C1 segment of cervical spinal cord (tissue), 14 donors: ENCODE measurements at places on chromosomes 6 and 20.

DNA sequence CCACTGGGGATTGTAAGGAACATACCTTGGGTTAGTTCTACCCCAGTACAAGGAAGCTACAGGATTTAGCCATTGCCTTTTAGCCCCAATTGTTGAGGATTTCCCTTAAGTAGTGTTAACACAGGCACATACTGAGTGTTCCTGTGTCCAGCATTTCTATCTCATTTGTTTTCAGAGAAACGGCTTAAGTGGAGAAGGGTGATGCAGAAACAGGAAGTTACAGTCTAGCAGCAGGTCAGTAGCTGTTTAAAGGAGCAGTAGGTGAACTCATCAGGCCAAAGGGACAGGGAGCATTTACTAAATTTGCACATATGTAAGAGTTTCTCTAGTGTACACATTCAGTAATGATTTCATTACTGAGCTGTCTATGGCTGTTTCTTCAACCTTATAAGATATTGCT lies 644.2 kb upstream of the GJE1 start:
- no peak for DNase-seq

GRCh38 chr20:47870475-47870874 lies 85.2 kb upstream of the SULF2 start:
- DNase-seq: no peak

- no peak for DNase-seq
These were observed 141.8 kb downstream of the SIM1 start for GRCh38 chr6:100322886-100323285.

DNA sequence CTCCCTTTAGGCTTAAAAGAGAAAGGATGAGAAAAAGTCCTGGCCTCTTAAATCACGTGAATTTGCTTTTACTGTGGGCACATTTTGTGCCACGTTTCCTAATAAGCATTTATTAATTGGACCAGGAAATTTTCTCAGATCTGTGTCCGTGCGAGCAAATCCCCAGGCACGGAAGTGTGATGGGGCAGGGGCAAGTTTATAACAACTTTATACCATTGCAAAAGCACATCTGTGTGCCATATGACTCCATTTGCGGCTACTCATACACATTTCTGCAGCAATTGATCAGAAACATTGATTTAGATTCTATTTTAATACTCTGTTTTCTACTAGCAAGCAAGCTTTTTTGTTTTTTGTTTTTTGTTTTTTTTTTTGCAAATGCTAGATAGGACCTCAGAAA lies 373.2 kb downstream of the TAF4 start:
- no peak for DNase-seq

DNA sequence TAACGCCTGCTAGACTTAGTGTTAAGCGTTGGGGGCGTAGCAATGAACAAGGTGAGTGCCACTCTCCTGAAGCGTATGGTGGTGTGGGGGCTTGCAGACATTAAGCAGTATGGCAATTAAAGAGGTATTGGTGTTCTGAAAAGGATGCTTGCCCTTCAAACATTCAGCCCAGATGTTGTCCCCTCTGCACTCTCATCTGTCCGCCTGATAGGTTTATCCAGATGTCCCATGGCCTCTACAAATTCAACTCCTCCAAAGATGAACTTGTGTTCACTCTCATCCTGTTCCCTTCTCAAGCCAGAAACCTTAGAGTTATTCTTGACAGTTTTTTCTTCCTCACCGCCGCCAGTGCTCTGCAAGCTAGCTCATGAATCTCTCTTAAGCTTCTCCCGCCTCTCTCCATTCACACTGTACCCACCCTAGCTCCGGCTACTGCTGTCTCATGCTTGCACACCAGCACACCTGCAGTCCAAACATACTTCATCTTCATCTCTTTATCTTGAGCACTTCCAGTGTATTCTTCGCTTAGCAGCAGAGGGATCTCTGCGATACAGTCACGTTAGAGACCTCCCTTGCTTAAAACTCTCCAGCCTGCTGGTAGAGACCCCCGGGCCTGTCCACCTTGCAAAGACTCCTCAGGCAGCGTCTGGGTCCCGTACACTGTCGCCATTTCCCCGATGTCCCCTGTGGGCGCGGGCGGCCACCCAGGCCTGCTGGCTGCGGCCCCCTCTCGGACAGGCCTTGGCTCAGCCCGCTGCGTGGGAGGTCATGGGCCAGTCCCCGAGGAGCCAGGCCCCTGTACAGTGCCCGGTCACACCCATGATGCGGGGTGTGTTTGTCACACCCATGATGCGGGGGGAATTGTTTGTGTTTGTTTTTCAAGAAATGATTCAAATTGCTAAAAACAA lies 962 bp downstream of the DDX27 start:
- no peak for DNase-seq

- no peak for DNase-seq
These were observed 127.2 kb downstream of the MTHFD1L start for GRCh38 chr6:150992703-150993102.

GRCh38 chr6:159758031-159759001 lies 3.5 kb upstream of the ACAT2 start:
- no peak for DNase-seq

- peak; percentile 84 for DNase-seq
These were observed 22.2 kb downstream of the TFEB start for GRCh38 chr6:41713159-41713649.

- DNase-seq: no peak
These were observed 30.2 kb downstream of the INSM1 start for GRCh38 chr20:20398123-20398522.

GRCh38 chr20:362271-363254 lies 15.7 kb downstream of the NRSN2 start:
- peak; percentile 33 for DNase-seq

DNA sequence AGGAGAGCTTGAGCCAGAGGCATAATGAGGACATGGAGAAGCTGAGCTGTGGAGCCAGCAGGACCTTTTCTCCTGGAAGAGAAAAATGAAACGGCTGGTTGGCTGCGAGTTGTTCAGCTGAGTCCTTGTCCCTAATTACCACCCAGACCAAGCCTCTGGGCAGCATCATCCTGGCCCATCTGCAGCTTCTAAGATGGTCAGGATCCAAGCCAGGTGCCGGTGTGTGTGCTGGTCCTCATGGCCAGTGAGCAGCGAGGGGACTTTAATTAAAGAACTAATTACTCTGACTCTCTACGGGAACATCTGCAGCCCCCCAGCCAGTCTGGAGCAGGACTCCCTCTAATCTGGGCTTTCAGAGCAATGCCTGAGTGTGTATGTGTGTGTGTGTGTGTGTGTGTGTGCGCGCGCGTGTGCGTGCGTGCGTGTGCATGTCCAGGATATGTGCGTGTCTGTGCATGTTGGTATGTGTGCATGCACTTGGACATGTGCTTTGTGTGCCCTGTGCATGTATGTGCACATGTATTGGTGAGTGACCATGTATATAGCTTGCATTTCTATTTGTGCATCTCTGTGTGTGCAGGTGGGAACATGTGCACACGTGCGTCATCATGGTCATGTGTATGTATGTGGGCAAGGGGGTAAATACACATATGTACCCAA lies 173.9 kb downstream of the DHX35 start:
- no peak for DNase-seq

DNA sequence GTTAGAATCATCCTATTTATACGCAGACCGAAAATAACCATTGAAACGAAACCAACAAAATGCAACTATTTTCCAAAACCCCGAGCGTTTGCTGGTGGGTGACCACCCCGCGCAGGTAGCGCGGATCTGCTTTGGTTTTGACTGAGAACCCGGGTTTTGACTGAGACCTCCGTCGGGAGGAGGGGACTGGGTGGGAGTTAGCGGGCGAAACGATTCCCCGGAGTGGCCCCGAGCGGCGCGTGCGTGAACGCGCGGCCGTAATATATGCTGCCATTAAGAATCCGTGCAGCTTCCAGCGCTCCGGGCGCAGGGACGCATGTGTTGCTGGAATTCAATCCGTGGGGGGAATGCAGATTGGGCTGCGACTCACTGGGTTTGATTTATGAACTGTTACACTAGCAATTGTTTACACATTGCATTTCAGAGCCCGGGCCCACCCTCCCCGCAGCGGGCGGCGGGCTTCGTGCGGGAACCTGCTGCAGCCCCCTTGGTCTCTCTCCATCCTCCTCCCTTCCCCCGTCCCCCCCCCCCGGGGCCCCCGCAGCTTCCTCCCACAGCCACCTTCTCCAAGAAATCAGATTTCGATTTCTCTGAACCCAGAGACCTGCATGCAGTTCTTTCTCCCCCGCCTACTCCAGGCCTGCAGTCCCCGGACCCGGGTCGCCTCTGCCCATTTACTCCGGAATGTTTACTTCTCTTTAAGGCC lies 9.9 kb downstream of the NRN1 start:
- no peak for DNase-seq

DNA sequence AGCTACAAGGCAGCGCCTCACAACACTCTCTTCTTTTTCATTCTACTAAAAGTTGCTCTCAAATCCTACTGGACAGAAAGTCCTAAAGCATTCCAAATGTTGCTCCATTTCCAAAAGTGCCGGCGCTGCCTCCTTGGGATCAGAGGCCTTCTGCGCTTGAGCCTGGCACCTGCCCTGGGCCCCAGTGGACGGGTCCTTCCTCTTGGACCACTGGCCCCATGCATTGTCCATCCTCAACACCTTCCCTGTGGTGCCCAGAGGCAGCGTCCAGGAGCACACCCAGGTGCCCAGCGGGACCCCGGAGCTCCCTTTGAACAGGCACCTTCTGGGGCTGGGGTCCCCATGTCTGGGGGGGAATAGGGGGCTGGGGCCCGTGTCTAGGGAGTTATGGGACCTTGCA lies 205.2 kb downstream of the ERMARD start:
- DNase-seq: no peak

DNA sequence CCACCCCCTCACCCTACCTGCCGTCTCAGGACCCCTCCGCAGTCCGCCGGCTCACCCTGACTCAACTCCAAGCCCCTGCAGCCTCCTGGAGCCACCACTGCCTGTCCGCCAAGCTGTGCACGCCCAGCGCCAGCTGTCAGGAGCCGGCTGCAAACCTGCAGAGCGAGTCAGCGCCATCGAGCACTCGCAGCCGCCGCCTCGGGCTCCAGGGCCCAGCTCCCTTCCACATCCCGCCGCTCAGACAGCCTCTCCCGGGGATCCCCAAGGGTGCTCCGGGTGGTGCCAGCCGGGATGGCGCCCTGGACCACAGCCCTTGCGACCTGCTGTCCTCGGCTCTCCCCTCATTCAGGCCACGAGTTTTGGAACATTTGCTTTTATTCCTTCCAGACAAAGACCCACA lies 4.3 kb downstream of the TNNC2 start:
- DNase-seq: no peak

- no peak for DNase-seq
These were observed 33.1 kb upstream of the ASF1A start for GRCh38 chr6:118860880-118861279.

DNA sequence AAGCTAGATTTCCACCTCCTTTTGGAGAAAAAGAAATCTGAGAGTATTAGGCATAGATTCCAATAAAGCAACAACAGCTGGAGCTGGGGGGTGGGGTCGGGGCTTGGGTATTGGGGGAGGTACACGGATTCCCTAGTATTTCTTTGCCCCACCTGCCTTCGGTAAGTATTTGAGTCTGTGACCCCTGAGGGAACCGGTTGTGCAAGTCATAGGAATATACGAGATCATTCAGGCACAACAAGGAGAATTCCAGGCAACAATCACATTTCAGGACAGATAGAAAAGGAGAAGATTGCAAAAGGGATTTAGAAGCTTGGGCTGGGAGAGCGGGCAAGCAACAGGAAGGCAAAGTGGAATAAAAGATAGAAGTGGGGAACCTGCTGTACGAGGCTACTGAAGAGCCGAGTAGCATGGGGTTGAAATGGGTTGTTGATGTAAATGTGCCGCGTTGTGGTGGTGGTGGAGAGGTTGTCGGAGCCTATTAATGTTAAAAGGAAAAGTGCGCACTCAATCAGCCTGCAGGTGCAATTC lies 148.9 kb downstream of the BCAS1 start:
- DNase-seq: no peak

DNA sequence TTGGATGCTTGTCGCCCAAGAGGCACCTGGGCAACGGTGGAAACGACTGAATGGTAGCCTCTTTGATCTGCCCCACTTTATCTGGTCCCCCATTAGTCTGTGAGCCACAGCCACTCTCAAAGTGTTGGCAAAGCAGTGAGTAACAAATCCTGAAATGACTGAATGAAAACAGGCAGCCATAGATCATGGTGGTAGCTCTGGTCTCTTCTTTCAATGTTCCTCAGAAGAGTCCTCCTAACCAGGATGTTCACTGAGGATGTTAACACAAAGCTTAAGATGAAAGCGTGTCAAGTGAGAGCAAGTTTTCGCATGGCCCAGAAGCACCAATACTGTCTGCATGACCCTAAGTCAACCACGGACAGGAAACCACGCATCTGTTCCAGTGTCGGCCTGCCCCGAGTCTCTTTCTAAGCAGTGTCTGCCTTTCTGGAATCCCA lies 107.3 kb downstream of the IRF4 start:
- DNase-seq: no peak

GRCh38 chr20:59958123-59958522 lies at the start of gene CDH26:
TSS of gene CDH26 (plus strand) at chr20:59958423. CDS start at chr20:59958727, 304 bp downstream.
- no peak for DNase-seq

DNA sequence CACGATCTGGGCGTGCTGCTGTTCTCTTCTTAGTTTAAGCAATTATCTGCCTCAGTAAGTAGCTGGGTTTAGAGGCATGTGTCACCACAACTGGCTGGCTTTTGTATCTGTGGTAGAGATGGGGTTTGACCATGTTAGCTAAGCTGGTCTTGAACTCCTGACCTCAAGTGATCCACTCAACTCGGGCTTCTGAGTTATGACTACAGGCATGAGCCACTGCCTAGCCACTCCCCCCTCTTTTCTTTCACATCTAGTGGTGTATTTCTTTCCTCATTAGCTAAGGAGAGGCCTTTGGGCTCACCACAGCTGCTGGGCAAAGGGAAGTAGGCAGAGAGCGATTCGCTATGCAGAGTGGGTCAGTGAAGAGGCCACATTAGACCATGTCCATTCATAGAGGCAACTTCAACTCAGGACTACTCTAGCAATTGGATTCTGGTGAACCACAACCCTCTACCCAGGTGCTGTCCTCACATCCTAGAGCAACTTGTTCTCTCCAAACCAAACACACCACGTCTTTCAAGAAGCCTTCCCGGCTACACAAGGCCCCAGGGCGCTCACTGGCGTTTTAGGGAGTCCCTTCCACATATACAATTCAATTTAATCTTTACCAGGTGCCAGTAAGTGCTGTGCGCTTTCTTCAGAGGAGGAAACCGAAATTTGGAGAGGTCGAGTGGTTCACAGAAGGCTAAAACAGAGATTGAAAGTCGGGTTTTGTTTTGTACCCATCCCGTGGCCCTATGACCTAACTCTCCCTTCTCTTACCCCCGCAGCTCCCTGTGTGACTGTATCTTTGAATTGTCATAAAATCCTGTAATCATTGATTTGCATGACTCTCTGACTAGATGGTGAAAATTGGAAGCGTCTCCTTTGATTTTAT lies 26.5 kb upstream of the GFOD1 start:
- no peak for DNase-seq

GRCh38 chr6:70995411-70995810 lies 38.6 kb upstream of the B3GAT2 start:
- no peak for DNase-seq

DNA sequence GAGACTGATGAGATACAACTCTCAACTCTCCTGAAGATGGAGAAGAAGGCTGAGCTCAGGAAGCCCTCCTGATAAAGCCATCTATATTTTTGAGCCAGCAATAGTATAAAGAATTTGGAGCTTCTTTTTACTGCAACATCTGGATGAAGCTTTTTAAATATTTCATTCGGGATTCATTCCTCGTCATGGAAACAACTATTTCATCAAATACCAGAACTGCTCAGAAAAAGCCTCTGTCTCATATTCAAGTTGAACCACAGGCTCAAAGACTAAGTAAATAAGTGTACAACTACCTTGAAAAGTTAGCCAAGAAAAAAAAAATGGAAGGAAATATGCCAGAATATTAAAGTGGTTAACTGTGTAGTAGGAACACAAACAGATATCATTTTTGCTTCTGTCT lies 37.8 kb downstream of the PTPRT start:
- DNase-seq: no peak

GRCh38 chr6:96841345-96841744 lies 4.1 kb upstream of the GPR63 start:
- DNase-seq: no peak
